ENCODE measurements at places on chromosomes 4 and X.
A peak's percentile ranks its signal among the peaks of the same experiment; 100 is the strongest.

- DNase-seq, result no peak
Measured at GRCh38 chr4:13452927-13453579, 31.1 kb downstream of the RAB28 start.

DNA sequence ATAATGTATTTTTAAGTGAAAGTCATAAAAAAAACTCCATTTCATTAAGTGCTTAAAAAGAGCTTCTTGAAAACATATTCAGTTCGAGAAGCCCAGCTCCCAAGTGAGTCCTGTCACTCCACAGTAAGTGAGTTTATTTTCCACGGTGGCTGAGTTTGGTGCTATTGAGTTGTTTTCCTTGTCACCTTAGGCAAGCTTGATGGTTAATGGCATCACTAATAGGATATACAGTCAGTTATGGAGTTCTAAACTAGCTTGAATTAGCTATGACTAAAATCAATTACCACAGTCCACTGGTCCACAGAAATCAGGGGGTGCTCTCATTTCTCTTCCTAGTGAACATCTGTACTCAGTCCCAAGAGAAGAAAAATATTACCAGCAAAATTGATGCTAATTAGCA lies 1526.2 kb upstream of the IGFBP7 start:
- no peak for DNase-seq

DNA sequence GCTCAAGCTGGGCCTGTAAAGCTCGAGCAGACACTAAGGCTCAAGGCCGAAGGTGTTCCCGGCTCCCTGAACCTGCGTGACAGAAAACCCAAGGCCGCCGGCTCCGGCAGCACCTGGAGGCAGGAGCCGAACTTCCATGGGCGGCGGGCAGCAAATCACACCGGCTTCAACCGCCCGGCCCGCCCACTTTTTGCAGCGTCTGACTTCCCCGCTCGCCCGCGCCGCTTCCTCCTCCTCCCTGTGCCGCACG lies 940 bp upstream of the NSD2 start:
- DNase-seq, result peak; percentile 93

DNA sequence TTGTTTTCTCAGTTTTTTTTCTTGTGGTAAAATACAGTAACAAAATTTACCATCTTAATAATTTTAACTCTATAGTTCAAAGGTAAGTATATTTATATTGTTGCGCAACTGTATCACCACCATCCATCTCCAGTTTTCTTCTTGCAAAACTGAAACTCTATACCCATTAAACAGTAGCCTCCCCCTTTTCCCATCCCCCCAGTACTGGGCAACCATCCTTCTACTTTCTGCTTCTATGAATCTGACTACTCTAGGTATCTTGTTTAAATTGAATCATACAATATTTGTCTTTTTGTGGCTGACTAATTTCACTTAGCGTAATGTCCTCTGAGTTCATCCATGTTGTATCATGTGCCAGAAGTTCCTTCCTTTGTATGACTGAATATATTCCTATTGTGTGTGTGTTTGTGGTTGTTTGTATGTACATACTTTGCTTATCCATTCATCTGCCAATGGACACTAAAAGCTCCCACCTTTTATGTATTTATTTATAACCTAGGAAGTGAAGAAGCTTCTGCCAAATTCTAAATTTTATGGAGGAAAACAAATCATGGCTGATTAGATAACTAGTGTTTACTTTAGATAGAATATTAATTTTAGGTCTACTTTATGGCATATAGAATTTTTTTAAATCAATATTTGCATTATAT lies 10.0 kb downstream of the ABHD18 start:
- DNase-seq, result no peak

All from activated CD8-positive, alpha-beta memory T cell treated with anti-CD3 and anti-CD28 coated beads, Interleukin-2, amount 10 ng/mL, durations not matched to agents 7 days and 5 days (primary cell).